ENCODE measurements at places on chromosomes 5 and 9. TPM values are rescaled to one million over a fixed set of nuclear protein-coding genes. Genes with fewer than 3 reads are reported as not detected.

PCDHB14 gene
- total RNA-seq = 12.3 TPM

SPATA9 gene
- 3.9 TPM for total RNA-seq

LECT2 gene
- not detected for total RNA-seq

WWC1 gene
- total RNA-seq = 1.2 TPM

CDC20B gene
- total RNA-seq = 0.96 TPM

LHX6 gene
- 0.72 TPM for total RNA-seq
